ENCODE measurements at places on chromosomes 7 and 10. TPM values are rescaled to one million over a fixed set of nuclear protein-coding genes. Genes with fewer than 3 reads are reported as not detected.

The UCN3 gene
- not detected for total RNA-seq

The CFTR gene
- not detected for total RNA-seq

The SORBS1 gene
- 0.32 TPM for total RNA-seq

The SPDYE6 gene
- not detected for total RNA-seq

The SMO gene
- total RNA-seq: 6.5 TPM

The CYP2W1 gene
- not detected for total RNA-seq
